ENCODE measurements at places on chromosomes 13 and 19. TPM values are rescaled to one million over a fixed set of nuclear protein-coding genes. Genes with fewer than 3 reads are reported as not detected.

CYP4F2 gene
- total RNA-seq: not detected

TYK2 gene
- total RNA-seq: 178 TPM

DNA sequence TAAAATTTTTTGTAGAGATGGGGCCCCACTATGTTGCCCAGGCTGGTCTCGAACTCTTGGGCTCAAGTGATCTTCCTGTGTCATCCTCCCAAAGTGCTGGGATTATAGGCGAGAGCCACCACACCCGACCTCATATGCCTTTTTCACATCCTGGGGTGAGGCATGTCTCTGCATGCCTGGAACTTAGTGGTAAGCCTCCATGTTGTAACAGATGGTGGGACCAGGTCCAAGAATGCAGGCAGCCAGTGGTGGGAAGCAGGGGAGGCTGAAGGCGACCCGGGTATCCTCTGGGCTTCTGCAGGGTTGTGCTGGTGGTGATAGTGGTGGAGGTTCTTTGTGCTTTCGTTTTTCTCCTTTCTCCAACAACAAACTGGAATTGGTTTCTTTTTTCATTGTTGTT, 30.1 kb upstream of the CCDC124 start:
- no peak for DNase-seq

DNA sequence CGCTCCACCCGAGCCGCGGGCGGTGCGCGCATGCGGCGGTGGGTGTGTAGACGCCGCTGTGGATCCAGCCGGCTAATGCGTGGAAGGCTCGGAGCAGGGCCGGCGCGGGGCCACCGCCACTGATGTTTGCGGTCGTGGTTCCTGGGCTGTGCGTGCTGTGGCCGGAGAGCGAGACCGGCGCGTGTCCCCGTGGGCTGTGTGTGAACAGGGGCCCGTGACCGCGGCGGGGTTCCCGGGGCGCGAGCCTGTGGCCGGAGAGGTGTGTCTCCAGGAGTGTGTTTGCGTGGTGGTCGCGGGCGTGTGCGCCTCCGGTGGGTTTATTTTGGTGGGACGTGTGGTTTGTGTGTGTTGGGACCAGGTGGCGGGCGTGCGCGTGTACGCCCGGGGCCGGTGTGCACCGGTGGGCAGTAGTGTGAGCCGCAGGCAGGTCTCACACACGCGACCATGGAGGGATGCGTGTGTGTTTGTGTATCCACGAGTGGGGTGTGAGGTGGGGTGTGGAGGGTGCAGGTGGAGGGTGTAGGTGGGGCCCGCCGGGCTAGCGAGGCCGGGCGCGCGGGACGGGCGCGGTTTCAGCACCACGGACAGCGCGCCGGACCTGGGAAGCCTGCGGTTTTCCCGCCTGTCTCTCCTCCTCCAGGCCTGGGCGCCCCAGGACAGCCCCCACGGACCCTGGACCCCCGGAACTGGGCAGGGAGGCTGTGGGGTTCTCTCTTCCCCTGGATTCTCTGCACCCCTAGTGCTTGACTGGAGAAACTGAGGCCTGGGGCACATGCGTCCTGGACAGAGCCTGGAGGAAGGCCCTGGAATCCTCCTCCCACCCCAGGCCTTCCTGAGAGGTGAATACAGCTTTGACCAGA, 1.6 kb downstream of the HCN2 start:
- DNase-seq: no peak

- no peak for DNase-seq
Observed at GRCh38 chr13:36763126-36763722, 55.8 kb upstream of the RFXAP start.

- DNase-seq: no peak
Observed at GRCh38 chr13:28704919-28705318, 13.9 kb downstream of the SLC46A3 start.

- no peak for DNase-seq
Observed at GRCh38 chr13:103134271-103134670, 68.1 kb upstream of the SLC10A2 start.

- DNase-seq: no peak
Observed at GRCh38 chr13:22839603-22840530, 340.9 kb upstream of the SGCG start.

DNA sequence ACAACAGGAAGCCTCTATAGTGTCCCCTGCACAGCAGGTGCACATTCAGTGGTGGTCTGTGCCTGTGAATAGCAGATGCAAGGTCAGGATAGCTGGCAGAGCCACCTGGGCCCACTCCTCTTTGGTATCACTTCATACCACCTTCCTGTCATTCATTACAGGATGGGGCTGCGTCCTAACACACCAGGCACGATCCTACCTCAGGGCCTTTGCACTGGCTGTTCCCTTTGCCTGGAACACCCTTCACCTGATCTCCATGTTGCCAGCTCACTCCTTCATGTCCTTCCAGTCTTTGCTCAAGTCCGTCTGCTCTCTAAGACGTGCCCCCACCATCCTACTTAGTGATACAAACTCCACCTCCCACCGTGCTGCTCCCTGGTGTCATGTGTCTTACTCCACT, 4.6 kb upstream of the LPAR2 start:
- no peak for DNase-seq

DNA sequence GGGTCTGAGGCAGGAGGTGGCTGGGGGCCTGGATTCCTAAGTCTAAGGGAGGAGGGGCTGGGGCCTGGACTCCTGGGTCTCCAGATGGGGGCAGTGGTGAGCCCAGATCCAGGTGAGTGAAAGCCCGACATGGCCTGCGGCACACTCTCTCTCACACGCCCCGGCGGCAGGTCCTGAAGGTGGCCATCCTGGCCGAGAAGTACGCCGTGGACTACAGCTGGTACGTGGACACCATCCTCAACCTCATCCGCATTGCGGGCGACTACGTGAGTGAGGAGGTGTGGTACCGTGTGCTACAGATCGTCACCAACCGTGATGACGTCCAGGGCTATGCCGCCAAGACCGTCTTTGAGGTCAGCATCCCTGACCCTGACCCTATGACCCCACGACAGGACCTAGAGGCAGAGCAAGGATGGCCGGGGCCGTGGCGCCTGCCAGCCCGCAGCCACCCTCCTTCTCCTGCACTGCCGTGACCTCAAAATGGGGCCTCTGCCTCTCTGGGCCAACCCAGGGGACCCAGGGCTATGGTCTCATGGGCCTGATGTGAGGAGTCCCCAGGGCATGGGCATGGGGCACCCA, 13.2 kb downstream of the FUZ start:
- DNase-seq: no peak

DNA sequence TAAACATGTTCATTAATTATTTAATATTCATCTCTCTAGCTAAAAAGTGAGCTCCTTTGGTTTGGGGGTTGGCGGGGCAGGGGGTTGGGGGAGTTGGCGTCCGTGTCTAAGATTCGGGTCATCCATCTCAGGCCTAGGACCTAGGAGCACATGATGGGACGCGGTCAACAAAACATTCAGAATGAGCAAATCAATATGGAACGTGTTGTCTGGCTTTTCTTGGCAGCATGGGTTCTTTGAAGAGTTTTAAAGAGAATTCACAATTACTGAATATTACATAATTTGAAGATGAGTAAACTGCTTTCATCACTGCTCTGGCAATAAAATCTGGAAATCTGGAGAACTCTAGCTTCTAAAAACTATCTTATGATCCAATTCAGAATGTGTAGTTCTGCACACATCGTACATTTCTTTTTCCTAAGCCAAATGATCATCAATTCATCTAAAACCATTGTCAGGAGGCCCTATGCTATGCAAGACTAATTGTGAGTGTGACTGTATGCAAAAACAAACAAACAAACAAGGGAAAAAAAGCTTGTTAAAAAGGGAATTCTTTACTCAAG, 5.4 kb upstream of the ARGLU1 start:
- no peak for DNase-seq

All from glomerular endothelial cell (primary cell).